NCI-H2081 treated with DMSO at 0.1 percent for 48 hours (cell line): ENCODE measurements at places on chromosomes 3 and 15.

DNA sequence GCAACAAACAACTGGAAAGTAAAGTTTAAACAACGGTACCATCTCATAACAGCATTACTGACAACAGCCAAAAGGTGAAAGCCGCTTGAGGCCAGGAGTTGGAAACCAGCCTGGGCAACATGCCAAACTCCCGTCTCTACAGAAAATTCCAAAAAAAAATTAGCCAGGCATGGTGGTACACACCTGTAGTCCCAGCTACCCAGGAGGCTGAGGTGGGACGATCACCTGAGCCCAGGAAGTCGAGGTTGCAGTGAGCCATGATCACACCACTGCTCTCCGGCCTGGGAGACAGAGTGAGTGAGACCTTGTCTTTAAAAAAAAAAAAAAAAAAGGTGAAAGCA lies 4.4 kb downstream of the TNK2 start:
- no peak for DNase-seq

DNA sequence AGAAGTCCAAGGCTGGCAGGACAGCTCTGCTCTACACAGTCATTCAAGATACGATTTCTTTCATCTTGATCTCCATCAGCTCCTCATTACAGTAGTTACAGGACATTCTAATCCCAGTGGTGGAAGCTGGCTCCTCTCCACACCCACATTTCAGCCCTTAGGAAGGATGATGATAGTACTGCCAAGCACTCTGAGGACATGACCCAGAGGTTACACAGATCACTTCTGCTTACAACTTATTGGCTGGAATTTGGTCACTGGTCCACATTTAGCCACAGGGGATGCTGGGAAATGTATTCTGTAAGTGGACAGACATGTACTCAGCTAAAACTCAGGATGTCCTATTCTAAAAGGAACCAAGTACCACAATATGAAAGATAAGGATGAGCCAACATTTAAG lies 77.1 kb downstream of the IQCH start:
- DNase-seq = no peak

GRCh38 chr15:28128031-28128430 lies 28.9 kb upstream of the OCA2 start:
- no peak for DNase-seq

GRCh38 chr15:89803941-89804800 lies 10.5 kb downstream of the ANPEP start:
- DNase-seq = no peak

GRCh38 chr3:57281715-57282114 lies 10.8 kb downstream of the ASB14 start:
- DNase-seq = no peak

- no peak for DNase-seq
These were observed 11.0 kb downstream of the LEKR1 start for GRCh38 chr3:156837115-156837514.

DNA sequence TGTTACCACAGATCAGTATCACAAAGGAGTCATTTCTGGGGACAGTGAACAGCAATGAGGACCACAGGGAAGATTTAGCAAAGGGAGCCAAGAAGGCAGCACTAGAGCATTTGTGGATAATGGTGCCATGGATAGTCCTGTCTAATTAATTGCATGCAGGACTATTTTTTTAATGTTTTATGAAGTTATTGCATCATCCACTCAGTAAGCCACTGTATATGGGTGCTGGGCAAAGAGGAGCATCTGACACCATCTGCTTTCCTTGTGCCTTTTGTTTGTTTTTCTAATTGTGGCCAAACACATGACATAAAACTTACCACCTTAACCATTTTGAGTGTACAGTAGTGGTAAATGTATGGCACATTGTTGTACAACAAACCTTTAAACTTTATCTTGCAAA lies 301.1 kb upstream of the LRRFIP2 start:
- no peak for DNase-seq

GRCh38 chr3:184322731-184323487 lies 8.5 kb downstream of the EIF4G1 start:
- DNase-seq = no peak

DNA sequence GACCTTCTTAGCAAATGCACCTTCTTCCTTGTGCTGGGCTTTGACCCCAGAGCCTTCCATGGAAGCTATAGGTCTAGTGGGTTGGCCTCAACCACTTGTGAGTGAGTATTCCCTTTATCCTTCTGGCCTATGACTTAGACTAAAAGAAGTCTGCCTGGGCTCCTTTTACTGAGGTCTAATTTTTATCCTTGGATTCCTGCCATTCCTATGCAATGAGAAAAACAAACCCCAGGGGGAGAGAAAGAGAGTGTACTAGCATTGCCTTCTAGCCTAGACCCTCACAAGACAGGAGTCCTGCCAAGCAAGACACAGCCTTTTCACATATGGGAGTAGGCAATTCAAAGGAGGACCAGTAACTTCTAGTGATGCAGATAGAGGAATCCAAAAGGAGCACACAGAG lies 155.4 kb downstream of the PPM1L start:
- DNase-seq = no peak

- no peak for DNase-seq
These were observed 17.2 kb downstream of the ALDH1A2 start for GRCh38 chr15:58048261-58048660.

GRCh38 chr3:133445108-133445507 lies 45.3 kb downstream of the BFSP2 start:
- no peak for DNase-seq

- no peak for DNase-seq
These were observed 229.2 kb downstream of the TJP1 start for GRCh38 chr15:29593111-29593510.

DNA sequence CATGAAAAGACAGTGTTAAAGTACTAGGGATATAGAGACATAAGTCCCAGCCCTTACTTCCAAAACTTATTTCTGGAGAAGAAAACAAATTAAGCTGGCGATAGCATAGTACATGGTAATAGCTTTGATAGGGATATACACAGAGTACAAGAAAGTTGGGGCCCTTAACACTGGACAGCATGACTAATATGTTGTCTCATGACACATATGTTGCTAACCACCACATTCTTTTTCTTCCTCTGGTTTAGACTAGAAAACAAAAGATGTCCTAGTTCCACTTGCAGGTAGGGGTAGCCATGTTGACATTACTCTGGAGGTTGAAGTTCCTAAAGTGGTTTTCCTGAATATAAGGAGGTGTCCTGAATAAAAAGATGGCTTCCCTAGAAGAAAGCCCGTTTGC lies 75.3 kb downstream of the RFX7 start:
- DNase-seq = no peak

GRCh38 chr3:1275495-1275894 lies 182.7 kb downstream of the CNTN6 start:
- DNase-seq = no peak

GRCh38 chr15:50790778-50791453 lies 25.4 kb upstream of the SPPL2A start:
- DNase-seq = no peak

DNA sequence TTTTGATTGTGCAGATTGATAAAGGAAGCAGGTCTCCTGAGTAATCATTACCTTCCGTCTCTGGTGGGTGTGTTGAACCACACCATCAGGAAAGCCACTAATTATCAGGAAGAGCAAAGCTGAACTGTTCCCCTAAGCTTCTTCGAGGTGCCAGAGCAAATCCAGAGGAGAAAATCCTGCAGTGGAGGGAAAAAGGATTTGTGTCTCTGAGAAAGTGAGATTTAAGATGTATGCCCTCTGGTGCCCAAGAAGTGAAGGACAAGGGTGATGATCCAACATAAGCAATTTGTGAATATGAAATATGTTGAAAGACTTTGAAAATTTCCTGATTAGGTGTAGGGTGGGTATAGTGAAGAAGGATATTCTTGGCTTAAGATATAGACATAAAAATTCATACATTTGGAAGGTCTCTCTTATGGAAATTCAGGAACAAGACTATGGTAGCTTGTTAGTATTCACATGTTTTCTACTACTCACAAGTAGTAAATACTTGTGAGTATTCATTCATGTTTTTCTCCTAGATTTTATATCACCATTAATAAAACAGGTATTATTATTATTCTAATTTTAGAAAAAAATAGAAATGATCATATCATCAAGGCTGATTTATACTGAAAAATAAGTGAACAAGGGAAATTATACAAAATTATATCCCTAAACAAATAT lies 34.8 kb downstream of the COMMD2 start:
- peak; percentile 49 for DNase-seq

DNA sequence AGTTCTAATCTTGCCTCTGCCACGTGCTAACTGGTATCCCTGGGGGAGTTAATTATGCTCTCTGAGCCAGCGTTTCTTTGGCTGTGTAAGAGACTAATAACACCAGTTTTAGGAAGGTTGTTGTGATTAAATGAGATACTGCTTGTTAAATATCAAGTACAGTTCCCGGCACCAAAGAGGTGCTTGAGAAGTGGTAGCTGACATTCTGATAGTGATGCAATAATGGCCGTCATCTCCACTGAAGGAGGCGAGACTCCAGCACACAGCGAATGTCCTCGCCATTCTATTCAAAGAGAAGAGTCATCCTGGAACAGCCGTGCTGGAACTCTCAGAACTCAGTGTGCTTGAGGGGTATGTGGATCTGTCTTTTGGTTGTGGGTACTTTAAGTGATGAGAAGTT lies 9.8 kb upstream of the C3orf70 start:
- no peak for DNase-seq

DNA sequence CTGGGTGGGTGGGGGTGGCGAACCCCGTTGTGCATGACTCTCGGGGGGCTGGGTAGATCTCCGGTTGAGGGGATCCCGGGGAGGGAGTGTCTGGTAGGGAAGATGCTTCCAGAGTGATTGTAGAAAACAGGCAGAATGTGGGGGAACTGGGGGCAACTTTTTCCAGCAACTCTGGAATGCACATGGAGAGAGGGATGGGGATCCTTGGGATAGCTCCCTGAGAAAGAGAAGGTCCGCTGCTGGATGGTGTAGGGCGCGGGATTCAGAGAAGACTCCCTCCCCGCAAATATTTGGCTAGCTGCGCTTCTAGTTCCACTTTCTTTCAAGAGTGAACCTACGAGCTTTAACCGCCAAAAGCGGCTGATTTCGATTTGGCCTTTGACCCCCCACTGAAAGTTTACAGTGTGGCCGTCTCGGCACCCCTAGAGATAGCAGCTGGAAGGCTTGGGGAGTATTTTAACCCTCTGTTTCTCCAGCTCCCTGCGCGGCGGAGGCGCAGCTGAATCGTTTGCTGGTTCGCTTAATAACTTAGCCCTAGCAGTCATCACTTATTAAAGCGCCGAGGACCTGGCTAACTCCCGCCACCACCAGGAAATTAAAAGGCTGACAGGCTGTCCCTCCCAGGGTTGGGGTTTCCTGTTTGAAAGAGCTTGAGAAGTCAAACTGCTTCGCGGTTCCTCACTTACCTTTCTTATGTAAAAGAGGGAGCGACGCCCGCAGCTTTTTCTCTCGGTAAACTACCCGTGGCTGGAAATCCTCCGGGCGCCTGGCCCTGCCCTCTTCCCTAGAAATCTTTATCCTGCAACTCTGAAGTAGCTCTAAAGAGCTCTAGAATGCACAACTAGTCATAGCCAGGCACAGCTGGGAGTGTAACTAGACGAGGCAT lies 1.2 kb downstream of the PHLDB2 start:
- DNase-seq = no peak

- no peak for DNase-seq
These were observed 20.9 kb downstream of the TRPM1 start for GRCh38 chr15:31080591-31081014.

DNA sequence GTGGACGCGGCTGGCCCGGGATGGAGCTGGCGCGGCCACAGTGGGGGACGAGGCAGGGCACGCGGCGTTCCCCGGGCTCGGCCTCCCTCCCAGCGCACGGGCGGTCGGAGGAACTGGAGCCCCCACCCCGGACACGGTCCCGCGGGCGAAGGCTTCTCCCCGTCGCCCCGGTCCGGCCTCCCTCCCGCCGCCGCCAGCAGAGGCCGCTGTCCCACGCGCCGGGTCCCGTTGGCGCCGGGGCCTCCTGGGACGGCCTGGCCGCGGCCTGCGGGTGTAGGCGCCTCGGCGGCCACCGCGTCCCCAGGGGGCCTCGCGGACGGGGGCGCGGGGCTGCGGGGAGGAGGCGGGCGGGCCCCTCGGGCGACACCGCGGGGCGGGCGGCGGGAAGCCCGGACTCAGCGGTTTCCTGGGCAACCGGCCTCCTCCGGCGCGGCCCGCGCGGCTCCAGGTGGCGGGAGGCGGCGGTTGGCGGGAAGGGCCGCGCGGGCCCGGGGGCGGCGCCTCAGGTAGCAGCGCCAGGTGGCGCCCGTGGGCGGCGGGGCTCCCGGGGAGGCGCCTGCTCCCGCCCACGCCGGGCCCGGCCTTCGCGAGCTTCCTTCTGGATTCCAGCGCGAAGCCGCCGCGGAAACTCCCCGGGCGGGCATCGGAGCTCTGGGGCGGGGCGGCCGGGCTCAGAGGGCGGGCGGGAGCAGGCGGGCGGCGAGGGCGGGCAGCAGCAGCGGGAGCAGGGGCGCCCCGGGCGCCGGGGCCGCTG lies 26.7 kb downstream of the MELTF start:
- no peak for DNase-seq

DNA sequence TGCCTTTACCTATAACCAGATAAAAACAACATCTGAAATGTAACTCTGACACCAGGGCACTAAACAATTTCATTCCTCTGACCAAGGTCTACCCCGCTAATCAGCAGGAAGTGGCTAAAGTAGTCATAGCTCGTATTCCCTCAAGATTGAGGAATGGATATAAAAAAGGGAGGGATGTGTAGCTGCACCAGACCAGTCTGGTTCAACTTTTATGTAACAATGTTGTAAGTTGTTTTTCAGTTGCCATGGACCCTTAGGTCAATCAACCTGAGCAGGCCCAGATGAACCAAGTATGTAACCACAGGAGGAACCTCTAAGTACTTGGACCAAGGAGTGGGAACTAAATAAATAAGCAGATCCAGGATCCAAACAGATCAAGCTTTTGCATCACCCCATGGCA lies 28.4 kb upstream of the IFT57 start:
- DNase-seq = no peak

GRCh38 chr3:156840826-156841689 lies 14.9 kb downstream of the LEKR1 start:
- DNase-seq = no peak

GRCh38 chr3:5095886-5096285 lies 26.2 kb upstream of the ARL8B start:
- no peak for DNase-seq

- no peak for DNase-seq
These were observed 695.4 kb downstream of the FHIT start for GRCh38 chr3:60555686-60556354.

DNA sequence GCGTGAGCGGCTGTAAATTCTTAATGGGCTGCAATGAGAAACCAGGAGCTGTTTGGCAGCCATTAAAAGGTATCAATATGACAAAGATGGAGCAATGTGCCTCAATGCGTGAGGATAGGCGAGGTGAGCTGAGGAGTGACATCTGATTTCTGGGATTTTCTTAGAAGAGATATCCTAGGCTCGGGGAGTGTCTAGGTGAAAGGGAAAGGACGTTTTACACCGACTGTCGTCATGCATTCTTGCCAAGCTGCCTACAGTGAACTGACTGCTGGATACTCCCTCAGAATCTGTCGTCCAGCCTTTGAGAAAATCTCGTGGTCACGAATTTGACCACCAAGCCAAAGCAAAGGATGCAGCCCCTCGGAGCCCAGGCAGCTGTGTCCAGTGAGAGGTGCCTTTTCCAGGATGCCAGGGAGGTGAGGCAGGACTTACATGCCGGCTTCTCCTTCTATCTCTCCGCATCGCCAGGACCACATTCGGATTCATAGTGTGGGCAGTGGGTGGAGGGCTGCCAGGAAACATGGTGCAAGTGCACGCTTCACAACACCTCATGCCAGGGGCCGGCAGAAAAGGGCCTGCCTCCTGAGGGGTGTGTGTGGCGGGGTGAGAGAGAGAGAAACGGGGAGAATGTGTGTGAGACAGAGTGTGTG lies 80.3 kb upstream of the ABHD17C start:
- DNase-seq = no peak

GRCh38 chr3:37979541-37980461 lies 10.8 kb upstream of the VILL start:
- DNase-seq = no peak
